Stimulated activated CD4-positive, alpha-beta T cell treated with anti-CD3 and anti-CD28 coated beads, Interleukin-15, amount 100 ng/mL, for 1 hour (primary cell): ENCODE measurements at places on chromosomes 2 and 18.

DNA sequence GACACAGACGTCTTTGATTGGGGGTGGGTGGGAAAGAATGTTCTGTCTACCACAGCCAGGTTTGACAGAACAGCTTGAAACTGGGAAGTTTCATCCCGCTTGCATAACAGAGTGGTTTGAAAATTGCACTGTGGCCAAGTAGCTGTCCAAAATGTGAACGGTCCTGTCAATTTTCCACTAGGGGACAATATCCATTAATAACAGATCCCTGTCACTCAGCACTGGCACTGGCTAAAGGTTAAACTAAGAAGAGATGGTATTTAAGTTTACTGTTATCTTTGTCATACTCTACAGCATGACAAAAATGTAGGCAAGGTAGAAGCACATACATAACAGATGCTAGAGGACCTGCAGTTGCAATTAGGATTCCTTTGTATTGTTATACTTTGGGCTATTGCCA lies 55.6 kb upstream of the ACMSD start:
- DNase-seq: no peak

DNA sequence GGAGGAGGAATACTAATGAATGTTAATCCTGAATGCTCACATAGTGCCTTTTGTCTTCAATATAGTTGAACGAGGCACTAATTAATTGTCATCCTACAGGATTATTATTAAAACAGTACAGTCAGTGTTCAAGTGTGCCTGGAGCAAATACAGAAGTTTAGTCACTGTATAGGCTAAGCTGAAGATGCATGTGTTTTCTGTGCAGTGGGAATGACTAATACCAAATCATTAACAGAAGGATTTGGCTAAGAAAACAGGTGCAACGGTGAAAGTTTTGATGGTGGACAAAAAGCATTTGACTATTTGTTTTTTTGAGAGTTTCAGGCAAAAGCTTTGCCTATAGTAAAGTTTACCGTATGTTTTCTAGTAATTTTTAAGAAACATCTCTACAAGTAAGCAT lies 62.8 kb downstream of the DCC start:
- DNase-seq: no peak

- DNase-seq: no peak
Measured at GRCh38 chr2:95073856-95074662, 47.5 kb downstream of the MRPS5 start.

DNA sequence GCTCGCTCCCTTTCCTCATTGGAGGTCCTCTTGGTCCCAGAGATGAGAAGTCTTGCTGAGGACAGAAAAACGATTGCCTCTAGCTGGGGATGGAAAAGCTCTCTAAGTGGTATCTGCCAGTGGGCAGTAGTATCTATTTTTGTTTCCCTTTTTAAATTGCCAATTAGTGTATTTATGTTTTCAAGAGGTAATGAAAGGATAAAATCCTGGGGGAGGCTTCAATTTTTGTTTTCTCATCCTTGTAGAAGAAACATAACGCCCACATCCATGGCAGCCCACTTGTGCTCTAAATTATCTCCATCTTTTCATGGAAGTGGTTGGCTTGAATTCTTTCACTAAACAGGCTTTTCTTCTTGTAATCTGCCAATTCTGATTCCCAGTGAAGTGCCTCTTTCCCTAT lies 14.3 kb downstream of the ANKRD29 start:
- no peak for DNase-seq

DNA sequence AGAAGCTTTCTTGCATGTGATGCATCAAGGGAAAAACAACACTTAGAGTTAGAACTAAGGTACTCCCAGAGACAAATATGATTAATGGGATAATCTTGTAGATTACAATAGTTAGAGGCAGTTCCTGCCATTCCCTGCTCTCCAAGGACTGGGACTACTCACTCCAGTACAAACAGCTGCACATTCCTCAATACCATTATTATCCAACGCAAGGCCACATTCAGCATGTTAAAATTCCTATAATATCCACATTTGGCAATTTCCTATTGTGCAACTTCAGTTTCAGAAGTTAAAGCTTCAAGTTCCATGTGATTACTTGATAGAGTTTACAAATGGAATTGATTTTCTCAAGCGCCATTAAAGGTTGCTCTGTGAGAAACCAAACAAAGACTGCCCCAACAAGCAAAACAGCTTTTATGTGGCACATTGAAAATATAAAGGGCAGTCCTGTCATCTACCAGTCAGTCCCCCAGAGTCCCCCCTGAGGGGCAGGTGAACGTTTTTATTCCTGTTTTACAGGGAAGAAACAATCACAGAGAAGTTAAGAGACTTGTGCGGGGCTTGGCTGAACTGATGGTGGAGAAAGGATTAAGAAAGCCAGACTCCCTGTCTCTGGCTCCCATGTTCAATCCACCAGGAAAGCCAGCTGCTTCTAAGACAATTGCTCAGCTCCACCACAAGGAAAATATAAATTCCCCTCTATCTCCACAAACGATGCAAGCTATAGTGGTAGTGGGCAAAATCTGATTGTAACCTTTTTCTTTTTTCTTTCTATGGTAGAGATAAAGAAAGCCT lies 72.6 kb downstream of the TXNL1 start:
- no peak for DNase-seq

DNA sequence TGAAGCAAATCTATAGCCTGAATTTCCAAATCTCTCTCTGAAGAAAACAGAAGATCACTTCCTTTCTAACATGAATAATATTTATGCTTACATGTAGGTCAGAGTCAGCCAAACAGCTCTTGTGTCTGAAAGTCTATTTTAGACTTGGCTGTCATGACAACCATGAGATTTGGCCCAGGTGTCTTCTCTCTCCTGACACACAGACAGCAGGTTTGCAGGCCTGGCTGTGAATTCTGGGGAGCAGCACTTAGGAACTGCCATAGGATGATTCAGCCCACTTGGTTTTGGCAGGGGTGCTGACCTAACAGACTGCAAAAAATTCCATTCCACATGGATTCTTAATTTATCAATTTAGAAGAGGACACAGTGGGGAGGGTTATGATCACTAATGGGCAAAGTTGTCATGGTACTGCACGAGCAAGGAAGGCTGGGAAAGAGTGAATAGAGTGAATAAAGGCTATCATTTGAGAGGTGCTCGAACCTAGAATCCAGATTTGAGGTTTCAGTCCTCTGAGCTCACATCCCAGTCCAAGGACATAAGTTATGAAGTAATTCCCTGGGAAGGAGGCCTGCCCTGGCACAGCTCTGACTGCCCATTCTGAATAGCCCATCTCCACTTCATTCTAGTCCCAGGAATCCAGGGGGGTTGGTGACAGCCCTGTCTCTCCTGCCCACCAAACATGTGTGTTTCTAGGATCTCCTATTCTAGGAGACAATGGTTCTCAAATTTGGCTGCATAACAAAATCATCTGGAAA lies 453.9 kb upstream of the TRIB2 start:
- no peak for DNase-seq

- DNase-seq: no peak
Measured at GRCh38 chr2:71798266-71799012, 345.1 kb downstream of the DYSF start.

- DNase-seq: no peak
Measured at GRCh38 chr2:165016772-165017411, 61.6 kb upstream of the SLC38A11 start.

DNA sequence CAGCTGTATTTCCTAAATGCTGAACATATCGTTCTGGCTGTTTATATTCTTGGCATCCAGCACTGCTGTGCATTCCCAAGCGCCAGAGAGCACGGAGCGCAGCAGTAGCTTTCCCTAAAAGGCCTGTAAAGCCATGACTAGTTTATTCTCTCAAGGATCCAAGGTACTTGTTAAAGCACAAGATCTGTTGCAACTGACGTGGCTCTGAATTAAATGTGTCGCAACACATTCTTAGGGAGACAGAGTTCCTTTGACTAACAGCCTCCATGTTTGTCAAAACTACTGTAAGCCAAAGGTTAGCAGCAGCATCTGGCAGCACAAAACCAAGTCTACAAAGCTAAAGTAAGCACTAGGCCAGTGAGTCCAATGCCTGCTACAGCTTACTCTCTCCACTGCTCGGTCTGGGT lies 188.6 kb upstream of the FN1 start:
- DNase-seq: no peak

DNA sequence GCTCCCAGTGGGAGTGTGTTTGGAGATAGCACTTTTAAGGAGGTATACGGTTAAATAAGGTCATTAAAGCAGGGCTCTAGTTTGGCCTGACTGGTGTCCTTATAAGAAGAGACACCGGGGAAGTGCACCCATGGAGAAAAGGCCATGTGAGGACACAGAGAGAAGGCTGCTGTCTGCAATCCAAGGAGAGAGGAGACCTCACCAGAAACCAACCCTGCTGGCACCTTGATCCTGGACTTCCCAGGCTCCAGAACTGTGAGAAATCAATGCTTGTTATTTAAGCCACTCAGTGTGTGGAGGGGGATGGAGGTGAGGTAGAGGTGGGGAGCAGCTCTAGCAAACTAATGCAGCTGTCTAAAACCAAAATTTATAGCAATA lies 62.0 kb downstream of the RPL31 start:
- no peak for DNase-seq

DNA sequence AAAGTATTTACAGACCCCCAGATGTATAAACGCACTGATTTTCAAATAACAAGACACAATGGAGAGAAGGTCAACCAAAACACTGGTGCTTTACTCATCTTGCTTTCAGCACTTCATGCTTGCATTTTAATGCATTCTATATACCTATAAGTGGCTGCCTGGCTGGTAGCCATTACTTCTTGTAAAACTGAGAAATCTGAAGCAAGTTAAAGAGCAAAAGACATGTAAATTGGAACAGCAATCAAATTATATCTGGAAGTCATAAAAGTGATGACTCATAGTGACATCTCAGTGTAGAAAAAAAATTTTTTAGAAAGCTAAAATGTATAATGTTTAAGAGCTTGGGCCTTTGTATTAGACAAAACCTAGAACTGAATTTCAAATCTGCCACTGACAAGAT lies 106.2 kb downstream of the CCDC141 start:
- no peak for DNase-seq

DNA sequence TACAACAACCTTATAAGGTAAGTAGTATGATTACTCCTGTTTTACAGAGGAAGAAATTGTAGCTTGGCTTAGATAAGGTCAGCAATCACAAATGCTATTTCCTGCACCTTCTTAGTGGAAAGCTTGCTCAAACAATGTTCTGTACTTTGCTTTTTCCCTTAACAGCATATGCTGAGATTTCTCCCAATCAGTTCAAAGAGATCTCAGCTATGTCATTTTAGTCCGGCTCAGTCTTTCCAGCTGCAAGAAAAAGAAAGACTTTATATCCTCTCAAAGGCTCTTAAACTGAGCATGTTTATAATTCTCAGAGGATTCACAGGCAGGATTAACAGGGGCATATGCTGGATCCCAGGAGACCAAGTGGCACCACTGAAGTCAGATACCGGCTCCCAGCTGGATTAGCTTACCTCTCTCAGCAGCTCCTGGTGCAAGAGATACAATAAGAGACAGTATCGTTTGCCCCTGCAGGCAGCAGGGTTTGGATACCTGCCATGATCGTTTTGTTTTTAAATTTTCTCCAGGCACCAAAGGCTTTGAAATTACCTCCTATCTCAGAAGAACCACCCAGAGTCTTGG lies 29.5 kb downstream of the KIAA2012 start:
- no peak for DNase-seq

GRCh38 chr2:75607400-75607798 lies 39.2 kb upstream of the MRPL19 start:
- no peak for DNase-seq

DNA sequence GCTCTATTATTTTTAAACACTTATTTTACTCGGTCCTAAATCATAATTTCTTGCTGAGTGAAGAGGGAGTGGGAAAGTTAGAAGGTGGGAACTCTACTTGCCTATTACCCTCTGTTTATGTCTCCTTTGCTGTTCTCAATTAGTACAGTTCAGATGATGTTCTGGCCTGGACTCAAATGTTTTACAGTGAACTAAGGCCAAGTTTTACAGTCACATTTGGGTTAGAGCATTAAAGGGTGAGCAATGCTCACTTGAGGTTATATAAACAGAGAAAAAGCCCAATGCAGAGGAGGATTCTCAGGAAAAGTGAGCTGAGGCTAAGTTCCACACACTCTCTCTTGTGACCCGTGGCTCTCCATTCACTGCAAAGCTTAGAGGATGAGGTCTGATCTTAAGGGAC lies 52.4 kb downstream of the ITSN2 start:
- no peak for DNase-seq

- DNase-seq: no peak
Measured at GRCh38 chr2:220279372-220279771, 651.9 kb downstream of the SLC4A3 start.

DNA sequence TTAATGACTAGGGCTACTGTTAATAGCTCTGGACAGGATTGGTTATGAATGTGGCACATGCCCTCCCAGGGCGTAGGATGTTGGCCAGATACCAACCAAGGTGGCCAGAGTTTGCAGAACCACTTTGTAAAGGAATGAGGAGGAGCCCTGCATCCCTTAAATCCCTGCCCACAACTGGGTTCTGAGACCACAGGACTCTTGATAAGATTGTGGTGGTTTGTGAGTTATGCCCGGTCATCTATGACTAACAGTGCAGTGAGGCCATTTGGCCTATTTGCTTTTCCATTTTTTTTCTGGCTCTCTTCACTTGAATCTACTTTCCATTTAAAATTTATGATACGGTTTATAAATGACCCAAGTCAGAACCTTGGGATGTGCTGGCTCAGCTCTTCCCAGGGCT lies 294.5 kb downstream of the PRKCE start:
- DNase-seq: no peak

DNA sequence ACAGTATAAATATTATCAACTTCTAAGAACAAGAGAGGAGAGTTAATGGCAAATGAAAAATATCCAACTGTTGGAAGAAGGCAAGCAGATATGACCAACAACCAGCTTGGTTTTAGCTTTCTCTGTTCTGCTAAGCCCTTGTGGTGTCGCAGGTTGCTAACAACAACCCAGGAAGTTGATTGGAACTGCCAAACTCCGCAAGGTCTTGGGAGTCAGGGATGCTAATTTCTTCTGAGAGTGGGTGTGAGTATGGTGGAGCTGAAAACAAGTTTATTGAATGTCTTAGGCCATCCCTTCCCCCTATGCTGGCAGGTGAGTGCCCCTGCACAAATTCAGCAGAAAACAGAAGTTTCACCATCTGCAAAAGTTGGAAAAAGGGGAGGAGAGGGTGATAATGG lies 17.5 kb downstream of the BZW1 start:
- no peak for DNase-seq

GRCh38 chr18:3360211-3360610 lies 89.8 kb upstream of the TGIF1 start:
- DNase-seq: no peak

DNA sequence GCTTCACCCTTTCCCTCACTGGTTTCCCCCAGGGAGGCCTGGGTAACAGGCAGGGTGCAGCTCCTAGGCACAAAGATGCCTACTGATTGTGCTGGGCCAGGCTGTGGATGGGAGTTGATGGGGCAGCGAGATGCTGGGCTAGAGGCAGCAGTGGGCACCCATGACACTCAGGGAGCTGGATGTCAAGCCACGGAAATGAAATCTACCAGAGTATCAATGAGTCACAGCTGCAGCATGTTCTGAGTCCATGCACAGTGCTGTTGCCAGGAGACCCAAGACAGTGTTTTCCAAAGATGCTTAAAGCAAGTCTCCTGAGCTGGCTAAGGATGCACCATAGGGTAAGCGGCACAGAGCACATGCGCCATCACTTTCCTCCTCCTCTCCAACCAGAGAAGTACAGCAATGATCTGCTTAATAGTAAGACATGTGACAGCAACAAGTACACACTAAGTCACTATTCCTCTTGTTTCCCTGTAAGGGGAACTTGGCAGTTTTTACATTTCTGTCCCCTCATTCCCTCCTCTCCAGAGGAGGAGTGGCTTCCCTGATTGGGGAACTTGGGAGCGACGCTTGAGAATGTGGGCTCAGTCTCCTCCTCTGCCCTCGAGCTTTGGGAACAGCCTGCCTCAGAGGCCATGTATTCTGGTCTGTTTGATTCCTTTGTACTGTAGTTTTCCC lies 57.2 kb downstream of the CDC42EP3 start:
- no peak for DNase-seq

- DNase-seq: no peak
Measured at GRCh38 chr2:209960045-209960444, 42.4 kb upstream of the RPE start.
